CD4-positive, alpha-beta T cell treated with Interleukin-10 for 1 hour (primary cell): ENCODE measurements at places on chromosomes 5 and 9.

DNA sequence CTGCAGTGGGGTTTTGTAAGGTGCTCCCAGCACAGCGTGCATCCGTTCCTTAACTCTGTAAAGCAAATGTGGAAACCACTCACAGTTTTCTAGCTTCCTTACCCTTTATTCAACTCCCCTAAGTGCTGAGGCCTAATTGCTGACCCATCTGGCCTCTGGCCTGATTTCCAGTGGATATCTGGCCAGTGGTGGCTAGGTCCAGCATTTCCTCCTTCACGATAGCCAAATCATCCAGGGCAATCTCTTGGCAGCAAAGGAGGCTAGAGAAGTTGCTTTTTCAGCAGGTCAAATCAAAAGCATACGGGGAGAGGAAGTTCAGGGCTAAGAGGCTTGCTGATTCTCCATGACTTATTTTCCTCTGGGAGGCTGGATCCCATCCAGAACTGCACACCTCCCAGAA, 286.3 kb upstream of the VLDLR start:
- no peak for DNase-seq

DNA sequence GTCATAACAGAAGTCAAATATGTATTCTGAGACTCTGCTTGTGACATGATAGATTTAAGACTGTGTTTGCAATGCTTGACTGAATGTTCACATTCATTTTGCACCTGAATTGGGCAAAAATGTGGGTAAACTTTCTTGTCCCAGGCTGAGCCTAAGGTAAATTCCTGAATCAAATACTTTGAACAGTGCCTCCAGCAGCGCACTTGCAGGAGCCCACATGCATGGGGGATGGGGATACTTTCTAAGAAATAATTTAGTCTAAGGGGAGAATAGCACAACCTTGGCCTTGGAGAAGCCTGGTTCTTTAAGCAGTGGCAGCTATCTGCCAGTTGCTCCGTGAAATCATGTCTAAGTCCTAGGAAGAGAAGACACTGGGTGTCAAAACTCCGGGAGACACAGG, 163.5 kb upstream of the EGFLAM start:
- no peak for DNase-seq

DNA sequence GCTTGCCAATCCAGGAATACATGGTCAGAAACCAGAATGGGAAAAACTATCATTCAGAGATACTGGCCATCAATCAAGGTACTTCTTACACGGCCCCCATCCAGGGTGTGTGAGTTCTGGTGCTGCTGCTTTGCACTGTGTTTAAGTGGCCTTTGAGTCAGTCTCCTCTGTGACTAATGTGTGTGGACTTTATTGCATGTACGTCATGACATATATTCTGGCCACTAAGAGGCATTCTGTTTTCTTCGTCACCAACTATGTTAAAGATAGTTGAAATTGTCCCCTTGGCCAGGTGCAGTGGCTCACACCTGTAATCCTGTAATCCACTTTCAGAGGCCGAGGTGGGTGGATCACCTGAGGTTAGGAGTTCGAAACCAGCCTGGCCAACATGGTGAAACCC, 8.5 kb downstream of the EXOSC3 start:
- DNase-seq, result no peak

GRCh38 chr5:151153300-151153699, 4.3 kb downstream of the ANXA6 start:
- no peak for DNase-seq

GRCh38 chr5:147675168-147675567, 107.4 kb downstream of the JAKMIP2 start:
- DNase-seq, result no peak

- no peak for DNase-seq
Measured at GRCh38 chr5:75405296-75405695, 68.3 kb downstream of the HMGCR start.

DNA sequence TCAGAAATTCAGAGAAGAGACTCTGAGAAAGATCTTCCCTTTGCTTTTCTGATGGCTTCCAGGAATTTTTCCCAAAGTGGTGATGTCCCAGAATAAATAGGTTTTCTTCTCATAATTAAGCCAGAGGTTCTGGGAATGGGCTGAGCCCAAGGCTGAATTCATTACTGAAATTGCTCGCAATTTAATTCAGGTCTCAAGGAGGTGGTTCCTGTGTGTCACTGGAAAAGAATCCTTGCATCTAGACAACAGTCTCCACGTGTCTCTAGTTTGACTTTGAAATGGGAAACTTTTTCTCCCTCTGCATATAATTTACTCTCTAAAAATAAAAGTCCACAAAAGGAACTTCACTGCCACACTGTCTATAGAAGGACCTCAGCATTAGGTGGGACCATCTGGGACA, 27.8 kb upstream of the STX17 start:
- no peak for DNase-seq

GRCh38 chr5:9387879-9388278, 158.0 kb downstream of the SEMA5A start:
- DNase-seq, result no peak

DNA sequence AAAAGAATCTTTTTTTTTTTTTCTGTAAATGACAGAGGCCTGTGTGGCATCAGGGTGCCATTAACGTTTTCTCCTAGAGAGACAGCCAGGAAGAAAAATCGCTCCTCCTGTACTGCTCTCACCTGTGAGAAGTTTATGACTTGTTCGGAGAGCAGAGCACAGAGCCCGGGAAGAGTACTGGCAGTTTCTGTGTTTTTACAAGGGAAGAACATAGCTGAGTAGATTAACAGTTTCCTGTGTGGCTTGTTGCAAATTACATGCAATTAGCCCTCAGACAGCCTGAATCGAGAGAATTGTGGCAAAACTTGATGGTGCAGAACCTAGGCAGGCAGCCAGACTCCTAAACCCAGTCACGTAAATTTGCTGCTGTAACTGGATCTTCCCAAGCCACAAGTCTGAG, 32.1 kb downstream of the PRKACG start:
- no peak for DNase-seq

GRCh38 chr9:92059661-92060060, 55.6 kb downstream of the SPTLC1 start:
- no peak for DNase-seq

GRCh38 chr9:2849941-2850340, 6.0 kb upstream of the PUM3 start:
- peak; percentile 9 for DNase-seq

GRCh38 chr9:97594381-97594921, 38.7 kb downstream of the TSTD2 start:
- no peak for DNase-seq

GRCh38 chr5:88483964-88484672, 215.5 kb upstream of the TMEM161B start:
- no peak for DNase-seq

DNA sequence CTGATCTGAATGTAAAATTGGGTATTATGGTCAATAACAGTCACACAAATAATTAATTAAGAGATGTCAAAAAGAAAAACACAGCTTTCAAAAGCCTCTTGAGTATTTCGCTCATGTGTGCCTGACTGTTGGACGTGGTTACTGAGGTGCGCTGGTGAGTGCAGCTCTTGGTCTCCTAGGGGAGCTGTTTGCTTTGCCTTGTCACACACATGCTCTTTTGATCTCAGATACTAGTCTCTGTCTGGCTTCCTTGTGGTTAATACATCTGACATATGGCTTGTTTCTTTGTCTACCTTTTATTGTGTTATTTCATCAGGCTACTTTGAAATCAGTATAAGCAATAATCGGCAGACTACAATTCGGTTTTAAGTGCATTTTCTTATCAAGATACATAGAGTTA, 51.5 kb downstream of the PCSK1 start:
- DNase-seq, result peak; percentile 2

- DNase-seq, result no peak
Measured at GRCh38 chr5:110161162-110161561, 471.4 kb downstream of the MAN2A1 start.

DNA sequence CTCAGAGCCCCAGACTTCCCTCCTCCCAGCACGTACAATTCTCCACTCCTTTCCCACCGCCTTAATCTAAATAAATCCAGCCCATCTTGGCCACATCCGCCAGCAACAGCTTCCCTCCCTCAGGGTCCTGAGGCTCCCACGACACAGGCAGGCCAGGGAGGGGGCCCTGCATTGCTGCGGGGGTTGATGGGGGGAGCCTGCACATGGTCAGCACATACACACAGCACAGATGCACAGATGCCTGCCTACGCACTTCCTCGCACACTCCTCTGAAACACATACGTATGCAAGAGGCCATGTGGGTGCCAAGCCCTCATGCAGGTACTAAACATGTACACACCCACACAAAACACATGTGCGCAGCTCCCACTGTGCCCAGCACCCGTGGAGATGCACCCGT, 14.8 kb downstream of the PDGFRB start:
- no peak for DNase-seq

DNA sequence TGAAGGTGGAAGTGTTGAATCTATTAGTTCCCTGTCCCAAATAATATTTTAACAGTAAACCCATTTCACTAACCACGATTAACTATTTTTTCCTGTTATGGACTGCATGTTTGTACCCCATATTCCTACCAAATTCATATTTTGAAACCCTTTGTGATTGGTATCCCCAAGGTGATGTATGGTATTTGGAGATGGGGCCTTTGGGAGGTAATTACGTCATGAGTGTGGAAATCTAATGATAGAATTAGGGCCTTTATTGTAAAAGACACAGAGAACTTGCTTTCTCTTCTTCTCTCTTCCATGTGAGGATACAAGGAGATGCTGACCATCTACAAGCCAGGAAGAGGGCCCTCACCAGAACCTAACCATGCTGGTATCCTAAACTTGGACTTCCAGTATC, 744.7 kb downstream of the DTWD2 start:
- no peak for DNase-seq

- DNase-seq, result no peak
Measured at GRCh38 chr9:77224746-77225312, 47.5 kb downstream of the VPS13A start.

GRCh38 chr5:95113489-95113888, 171.4 kb downstream of the MCTP1 start:
- DNase-seq, result no peak

DNA sequence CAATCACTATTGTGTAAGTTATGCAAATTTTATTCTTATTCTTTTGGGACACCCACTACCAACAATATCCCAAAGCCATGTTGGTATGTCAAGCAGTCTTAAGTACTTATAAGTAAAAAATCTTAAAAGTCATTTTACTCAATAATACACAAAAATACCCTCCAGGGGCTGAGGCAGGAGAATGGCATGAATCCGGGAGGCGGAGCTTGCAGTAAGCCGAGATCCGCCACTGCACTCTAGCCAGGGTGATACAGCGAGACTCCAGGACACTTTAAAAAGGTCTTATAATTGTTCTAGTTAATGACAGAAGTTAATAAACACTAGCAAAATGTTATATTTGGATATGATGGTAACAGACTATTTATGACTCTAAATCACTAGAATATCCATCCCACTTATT, 16.8 kb downstream of the CLINT1 start:
- no peak for DNase-seq
